HAP-1 (cell line): ENCODE measurements at places on chromosomes 3 and 15.

- no peak for DNase-seq
Observed at GRCh38 chr15:33296856-33297255, 13.9 kb upstream of the RYR3 start.

- DNase-seq = no peak
Observed at GRCh38 chr3:106209482-106209881, 340.7 kb upstream of the CBLB start.

DNA sequence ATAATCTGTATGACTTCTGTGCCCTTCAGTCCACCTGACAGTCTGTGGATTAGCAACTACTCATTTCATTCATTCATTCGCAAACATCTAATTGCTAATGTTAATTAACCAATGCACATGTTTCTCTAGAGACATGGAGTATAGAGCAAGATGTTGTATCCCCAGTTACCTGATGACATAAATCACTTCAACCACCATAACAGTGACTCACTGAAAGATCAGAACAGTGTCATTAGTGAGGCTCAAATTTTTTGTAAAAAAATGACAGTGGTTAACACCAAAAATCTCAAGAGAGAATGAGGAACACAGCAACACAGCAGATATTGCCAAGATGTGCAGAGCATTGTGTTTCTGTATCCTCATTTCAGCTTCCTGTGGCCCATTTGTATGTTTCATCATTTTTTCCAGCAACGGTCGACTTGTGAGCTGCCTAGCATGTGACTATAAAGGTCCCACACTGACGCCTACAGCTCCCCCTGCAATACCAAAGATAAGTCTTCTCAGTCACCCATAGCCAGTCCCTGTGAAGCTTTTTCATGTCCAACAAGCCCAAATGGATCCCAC, 3.7 kb upstream of the PLD1 start:
- no peak for DNase-seq

DNA sequence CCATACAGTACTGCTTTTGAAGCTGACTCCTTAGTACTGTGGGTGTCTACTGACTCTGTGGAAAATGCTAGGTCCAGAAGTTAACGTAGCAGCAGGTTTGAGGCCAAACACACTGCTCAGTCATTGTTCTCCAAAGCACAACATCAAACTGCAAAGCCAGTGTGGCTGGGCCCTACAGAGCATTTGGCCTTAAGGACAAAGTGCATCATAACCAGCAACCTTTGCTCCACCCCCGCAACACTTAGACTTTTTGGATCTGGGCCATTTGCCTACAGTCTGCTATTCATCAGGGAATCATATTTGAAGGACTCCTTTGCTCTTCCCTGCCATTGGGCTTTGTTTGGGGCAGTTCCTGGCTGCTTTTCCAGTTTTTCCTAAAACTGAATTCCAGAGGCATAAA, 43.1 kb upstream of the ARL6 start:
- DNase-seq = no peak

- DNase-seq = no peak
Observed at GRCh38 chr15:61649046-61649445, 411.2 kb downstream of the VPS13C start.

DNA sequence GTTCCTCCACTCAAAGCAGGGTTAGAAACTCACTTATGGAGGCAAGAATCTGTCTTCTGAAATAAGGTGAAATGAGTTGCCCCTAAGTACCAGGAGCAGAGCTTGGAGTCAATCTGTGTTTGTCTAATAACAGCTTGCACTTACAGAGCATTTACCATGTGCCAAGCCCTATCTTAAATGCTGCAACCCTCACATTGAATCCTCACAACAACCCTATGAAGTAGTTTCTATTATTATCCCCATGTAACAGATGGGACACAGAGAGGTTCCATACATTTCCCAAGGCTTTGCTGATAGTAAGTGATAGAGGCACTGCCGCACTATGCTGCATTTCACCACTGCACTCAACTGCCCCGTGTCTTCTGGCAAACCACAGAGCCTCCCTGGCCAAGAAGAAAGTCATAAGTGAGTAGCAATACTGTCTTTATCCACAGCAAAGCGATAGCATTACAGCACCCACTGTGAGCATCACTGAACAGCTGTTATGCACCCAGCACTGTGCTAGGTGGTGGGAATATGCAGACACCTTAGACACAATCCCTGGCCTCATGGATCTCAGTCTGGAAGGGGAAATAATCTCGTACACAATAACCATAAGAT, 141.5 kb downstream of the SSR3 start:
- no peak for DNase-seq

GRCh38 chr3:144390786-144391185, 419.2 kb downstream of the DIPK2A start:
- DNase-seq = no peak

DNA sequence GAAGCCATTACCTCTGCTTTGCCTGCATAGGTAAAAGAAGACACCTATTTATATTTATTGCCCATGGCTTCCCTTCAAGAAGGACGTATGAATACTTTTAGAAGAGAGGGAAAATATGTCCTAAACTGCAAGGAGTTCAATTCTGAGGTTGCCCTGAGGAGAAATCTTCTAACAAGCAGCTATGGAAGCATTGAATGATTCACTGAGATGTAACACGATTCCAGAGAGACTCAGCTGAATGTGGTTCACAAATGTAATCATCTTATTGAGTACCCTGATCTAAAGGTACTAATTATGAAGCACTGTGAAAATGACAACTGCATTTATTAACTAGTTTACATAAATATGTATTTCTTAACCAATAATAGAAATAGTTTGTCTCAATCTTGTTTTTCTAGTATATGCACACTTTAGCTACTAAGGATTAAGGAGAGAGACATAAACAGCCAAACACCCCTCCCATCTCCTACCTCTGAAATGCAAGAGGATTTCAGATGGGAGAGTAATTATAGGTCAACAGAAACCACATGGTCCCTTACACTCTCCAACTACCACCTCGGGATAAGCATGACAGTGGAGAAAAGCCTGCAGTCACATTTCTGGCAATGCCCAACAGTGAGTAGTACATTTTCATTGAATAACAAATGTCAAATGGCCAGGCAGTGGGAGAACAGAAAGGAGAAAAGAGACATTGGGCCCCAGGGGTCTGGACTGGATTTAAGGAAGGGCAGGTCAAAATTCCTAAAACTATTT, 506.2 kb upstream of the IL12A start:
- no peak for DNase-seq

GRCh38 chr15:65841121-65841930, 28.0 kb upstream of the RAB11A start:
- DNase-seq = no peak

DNA sequence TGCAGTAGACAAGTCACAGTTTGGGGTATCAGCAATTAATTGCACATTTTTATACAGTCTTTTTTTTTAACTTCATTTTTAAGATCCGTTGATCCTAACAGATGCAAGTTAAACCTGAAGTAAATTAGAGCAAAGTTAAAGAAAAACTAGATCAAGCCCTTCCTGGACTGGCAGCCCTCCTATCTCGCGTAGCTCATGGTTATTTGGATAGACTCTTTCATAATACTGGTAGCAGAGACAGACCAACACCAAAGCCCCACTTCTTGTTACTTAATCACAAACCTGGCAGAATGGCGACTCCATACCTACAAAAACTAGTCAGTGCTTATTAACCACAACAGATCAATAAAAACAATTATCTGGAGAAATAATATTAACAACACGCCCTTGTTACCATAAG, 26.8 kb downstream of the SOX2 start:
- no peak for DNase-seq

GRCh38 chr15:85171736-85172135, 190.1 kb downstream of the PDE8A start:
- DNase-seq = no peak

GRCh38 chr3:173932624-173933023, 535.1 kb downstream of the NLGN1 start:
- no peak for DNase-seq

GRCh38 chr15:77823736-77824135, 191.0 kb upstream of the LINGO1 start:
- no peak for DNase-seq

DNA sequence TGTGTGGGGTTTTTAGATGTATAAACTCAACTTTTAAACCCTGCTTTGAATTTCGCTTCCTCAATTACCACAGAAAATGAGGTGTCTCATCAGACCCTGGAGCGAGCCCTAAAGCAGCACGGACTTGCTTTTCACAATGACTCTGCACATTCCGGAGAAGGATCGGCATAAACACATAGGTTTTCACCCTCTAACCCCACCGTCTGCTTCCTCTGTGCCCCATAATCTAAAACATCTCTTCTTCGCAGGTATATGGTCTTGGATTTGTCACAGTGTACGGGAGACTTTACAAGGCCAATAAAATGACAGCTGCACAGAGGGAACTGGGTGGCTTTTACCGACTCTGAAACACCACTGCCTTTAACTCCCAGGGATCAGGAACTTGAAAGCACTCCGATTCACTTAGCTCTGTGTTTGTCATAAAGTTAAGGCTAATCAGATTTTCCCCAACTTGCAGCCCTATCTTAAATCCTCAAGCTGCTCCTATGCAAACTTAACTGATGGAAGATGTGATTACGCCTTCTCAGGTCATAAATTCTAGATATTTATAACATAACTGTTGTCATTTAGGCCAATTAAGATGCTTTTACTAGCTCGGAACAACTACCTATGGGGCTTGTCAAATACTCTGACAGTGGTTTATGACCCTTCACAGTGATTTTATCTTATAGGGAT, 133.4 kb upstream of the WNT5A start:
- no peak for DNase-seq

DNA sequence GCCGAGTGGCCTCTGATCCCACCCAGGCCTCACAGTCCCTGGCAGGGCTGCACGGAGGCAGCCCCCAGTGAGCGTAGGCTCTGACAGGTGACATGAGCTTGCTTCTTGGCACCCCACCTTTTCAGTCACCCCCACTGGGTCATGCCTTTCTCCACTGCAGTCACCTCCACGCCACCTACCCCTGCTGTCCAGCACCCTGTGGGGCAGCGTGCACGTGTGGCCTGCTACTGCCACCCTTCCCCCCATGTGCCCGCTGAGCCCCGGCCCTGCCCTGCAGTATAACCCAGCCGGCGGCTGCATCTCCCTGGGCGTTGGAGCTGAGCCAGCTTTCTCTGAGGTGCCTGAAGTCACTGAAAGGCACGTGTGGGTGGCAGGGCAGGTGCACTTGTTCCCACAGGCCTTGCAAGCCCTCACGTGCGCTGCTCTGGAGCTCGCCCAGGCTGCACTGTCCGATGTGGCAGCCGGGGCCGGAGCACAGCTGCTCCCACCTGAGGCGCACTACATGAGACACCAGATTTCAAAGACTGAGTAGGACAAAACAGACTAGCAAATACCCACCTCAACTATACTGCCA, 65.6 kb downstream of the NIPA2 start:
- DNase-seq = no peak

DNA sequence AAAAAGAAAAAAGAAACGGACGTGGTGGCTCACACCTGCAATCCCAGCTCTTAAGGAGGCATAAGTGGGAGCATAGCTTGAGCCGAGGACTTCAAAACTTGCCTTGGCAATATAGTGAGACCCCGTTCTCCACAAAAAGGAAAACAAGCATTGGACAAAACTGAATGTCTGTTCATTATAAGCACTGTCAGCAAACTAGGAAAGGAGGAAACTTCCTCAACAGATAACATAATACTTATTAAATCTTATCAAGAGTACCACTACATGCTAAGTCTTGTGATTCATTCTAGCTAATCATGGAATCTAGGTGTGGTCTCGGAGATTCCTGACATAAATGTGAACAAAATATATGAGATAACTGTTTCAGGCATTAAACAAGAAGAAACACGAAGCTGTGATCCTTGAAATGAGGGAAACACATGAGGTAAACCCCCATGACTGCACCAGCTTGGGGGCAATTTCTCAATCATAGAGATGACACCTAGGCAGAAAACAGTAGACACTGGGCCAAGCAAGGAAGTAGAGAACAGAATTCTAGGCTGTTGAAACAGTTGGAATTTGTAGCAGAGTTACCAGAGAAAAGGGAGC, 33.3 kb downstream of the TRPM7 start:
- no peak for DNase-seq

DNA sequence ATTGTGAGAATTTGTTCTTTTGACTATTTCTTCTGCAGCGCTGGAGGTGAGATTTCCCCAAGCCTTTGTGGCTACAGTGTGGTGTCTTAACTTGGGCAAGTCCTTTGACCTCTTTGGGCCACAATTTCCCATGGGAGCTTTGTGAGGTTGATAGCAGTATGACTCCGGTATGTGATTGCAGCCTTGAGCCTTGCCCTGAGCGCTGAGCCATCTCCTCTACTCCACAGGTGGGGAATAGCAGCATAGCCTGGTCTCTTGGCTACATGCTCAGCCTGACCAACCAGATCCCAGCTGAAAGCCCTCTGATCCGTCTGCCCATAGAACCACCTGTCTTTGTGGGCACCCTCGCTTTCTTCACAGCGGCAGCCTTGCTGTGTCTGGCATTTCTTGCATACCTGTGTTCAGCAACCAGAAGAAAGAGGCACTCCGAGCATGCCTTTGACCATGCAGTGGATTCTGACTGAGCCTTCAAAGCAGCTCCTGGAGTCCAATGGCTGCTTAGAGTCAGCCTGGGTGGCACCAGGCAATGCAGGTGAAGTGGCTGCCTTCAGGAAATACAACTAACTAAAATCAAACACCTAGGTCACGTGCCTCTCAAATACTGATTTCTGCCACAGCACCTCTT, 30.0 kb upstream of the RPL14 start:
- DNase-seq = no peak

- no peak for DNase-seq
Observed at GRCh38 chr3:60277361-60277800, 973.9 kb downstream of the FHIT start.

- no peak for DNase-seq
Observed at GRCh38 chr3:128378631-128379347, 87.9 kb downstream of the DNAJB8 start.

GRCh38 chr15:42919308-42919707, 1.3 kb downstream of the TTBK2 start:
- DNase-seq = no peak

GRCh38 chr3:30587904-30588303, 18.5 kb upstream of the TGFBR2 start:
- no peak for DNase-seq

GRCh38 chr3:73383470-73384049, 241.2 kb downstream of the PDZRN3 start:
- no peak for DNase-seq

DNA sequence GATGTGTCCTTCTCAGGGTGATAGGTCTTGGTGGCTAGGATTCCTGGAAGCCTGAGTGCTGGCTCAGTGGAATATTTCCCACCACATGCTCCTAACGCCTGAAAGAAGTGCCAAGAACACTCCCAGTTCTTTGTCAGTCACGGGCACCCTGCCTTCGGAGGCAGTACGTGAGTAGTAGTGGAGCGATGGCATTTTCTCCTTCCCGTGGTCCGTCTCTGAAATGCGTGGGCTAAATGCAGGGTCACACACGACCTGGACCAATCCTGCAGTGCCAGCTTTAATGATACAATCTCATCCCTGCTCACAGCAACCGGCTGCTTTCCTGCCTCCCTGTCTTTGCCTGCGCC, 14.5 kb downstream of the H1-8 start:
- no peak for DNase-seq

DNA sequence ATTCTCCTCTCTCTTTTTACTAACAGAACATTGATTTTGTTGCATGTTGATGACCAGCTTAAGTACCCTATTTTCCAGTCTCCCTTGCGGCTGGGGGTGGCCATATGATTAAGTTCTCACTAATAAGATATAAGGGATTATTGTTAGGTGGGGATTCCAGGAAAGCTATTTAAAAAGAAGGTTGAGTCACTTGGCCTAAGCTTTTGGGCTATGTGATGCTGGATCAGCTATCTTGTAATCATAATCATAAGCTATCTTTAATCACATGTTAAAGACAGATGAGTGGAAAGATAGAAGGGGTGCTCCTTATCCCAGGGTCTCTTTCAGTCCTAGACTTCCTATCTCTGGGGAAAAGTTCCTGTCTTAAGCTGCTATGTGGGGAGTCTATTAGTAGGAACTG, 59.9 kb downstream of the CGNL1 start:
- DNase-seq = no peak

- peak; percentile 36 for DNase-seq
Observed at GRCh38 chr15:70875001-70875782, 17.0 kb downstream of the THAP10 start.
